ENCODE measurements at places on chromosomes 1 and 21.

DNA sequence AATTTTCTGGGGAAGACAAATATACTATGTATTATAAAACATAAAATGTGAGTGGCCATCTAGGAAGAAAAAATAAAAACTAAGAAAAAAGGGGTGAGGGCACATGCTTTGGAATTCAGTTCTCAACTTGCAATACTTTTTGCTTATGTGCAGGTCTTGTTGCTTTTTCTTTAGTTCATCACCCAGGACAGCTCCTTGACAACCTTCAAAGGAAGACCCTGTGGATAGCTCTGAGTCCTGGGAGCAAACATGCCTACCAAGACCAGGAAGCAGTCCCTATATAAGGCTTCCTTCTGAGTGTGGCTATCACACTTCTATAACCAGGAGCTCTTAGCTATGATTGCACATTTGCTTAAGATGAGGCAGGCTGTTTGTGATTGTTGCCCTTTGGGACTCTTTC is 78.0 kb downstream of the WDR64 start:
- DNase-seq = no peak

DNA sequence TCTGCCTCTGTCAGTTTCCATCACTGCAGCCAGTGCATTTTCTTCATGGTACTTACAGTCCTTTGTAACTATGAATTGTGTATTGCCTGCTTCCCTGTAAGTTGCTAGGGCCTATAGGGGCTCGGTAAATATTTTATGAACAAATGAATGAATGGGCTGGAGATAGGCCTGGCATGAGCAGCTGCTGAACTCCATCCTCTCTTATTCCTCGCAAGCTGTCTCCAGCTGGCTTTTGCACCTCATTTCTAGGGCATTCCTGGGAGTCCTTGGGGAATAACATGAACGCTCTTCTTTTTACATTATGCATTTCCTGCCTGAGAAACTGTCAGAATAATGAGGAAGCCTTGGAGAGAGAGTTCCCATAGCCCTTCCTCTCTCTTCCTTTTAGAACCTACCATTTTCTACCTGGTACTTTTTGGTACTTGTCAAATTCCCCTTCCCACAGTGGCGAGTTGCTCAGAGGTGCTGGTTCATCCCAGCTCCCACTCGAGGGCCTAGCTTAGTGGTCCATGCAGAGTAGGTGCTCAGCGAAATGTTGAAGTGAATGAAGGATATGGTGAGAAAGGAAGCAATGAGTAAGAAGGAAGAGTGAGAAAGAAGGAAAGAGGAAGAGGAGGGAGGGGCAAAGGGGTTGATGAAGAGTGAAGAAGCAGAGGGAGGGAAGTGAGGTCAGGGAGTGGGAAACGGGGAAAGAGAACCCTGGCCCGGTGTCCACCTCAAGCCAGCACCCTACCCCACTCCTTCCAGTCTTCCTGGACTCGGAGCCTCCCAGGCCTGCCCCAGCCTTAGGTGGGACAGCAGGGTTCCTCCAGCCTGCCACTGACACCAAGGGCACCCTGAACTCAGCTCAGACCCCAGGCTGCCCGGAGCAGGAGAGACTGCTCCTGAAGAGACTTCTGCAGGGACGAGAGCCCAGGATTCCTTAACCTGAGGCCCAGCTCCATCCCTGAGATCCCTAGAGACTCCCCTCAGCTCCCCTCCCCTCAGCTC is 29.6 kb downstream of the KCNC4 start:
- DNase-seq = no peak

GRCh38 chr1:246304484-246305259 is 202.4 kb downstream of the SMYD3 start:
- DNase-seq = no peak

DNA sequence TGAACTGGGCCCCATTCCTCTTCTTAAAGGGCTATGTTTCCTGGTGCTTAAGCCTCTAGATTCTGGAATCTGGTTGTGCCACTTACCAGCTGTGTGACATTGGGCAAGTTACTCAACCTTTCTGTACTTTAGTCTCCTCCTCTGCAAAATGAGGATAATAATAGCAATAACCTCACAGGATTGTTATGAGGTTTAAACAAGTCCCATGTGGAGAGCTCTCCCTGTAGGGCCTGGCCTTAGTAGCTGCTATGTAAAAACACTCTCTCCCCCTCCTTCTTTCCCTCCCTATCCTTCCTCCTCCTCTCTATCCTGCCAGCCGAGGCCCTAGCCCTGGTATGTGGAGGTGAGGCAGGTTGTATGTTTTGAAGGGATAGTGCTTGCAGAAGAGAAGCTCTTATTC is 8.2 kb upstream of the PEAR1 start:
- no peak for DNase-seq

GRCh38 chr1:6918925-6919511 is 133.8 kb downstream of the CAMTA1 start:
- no peak for DNase-seq

DNA sequence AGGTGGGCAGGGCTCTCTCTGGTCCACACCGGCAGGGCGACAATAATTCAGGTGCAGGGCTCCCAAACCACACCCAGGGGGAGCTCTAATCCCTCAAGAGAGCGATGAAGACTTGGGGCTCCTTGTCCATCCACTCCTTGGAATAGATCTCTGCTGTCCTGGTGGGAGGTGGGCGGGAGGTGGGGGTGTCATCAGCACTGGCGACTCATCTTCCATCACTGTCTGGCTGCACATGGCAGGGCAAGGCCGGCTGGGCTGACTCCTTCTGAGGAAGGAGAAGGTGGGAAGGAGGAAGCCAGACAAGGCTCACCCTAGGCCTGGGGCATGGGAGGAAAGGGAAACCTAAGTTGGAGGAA is 29.3 kb downstream of the TNNT2 start:
- no peak for DNase-seq

DNA sequence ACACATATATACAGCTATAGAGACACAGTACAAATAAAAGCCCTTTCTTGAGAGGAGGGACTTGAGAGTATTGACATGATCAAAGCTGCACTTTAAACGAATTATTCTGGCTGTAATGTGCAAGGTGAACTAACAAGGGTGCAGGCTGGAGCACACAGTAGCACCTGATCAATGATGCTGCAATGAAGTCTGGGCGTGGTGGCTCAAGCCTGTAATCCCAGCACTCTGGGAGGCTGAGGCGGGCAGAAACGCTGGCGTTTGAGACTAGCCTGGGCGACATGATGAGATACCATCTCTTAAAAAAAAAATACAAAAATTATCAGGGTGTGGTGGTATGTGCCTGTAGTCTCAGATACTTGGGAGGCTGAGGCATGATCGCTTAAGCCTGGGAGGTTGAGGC is 14.1 kb upstream of the CTH start:
- DNase-seq = no peak

- DNase-seq = no peak
These were observed 411.3 kb downstream of the PTPRU start for GRCh38 chr1:29647581-29647980.

DNA sequence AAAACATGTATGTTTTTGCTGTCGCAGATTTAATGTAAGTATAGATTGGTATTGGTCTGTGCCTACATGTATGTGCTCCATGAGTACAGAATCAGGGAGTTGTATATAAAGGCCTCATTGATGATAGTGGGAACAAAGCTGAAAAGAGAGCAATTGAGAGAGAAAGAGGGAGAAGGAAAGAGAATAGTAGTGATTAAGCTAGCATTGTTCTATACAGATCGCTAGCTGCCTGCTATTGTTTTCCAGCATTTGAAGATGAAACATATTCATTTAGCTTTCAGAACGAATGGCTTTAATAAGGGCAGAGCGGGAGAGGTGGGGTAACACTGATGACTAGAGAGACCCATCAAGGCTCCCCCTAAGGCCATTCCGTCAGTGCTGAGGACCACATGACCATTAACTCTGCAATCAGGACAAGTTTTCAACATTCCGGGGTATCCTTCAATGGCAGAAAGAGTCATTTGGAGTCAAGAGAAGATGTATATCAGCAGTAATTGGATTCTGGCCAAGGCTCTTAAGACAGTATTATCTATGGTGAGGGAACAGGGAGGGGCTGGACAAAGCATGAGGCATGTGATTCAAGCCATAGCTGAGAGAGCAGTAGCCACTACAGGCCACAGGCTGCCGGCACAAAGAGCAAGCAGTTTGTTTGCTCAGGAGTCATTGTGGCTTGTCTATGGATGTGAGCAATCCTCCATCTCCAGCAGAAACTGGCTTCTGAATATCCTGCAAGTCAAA is 176.5 kb downstream of the PBX1 start:
- no peak for DNase-seq

GRCh38 chr1:40047276-40047675 is 6.7 kb downstream of the CAP1 start:
- no peak for DNase-seq

GRCh38 chr1:157983787-157984186 is 9.7 kb upstream of the KIRREL1 start:
- DNase-seq = no peak

DNA sequence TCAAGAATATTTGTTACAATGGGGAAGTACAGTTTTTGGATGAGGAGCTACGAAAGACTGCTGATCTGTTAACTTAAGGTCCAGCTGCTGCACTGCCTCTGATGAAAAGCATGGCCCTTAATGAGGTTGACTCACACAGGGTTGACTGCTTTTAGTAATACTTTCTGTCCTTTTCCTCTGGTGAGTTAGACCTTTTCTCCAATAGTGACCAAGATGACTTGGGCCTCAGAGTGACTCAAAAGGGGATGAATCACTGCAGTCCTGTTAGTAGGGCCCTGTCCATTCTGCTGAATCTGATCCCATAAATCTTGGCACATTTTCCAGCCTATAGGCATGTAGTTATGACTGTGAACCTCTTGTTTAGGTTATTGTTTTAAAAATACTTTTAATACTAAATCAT is 2.7 kb downstream of the DISP1 start:
- DNase-seq = no peak

DNA sequence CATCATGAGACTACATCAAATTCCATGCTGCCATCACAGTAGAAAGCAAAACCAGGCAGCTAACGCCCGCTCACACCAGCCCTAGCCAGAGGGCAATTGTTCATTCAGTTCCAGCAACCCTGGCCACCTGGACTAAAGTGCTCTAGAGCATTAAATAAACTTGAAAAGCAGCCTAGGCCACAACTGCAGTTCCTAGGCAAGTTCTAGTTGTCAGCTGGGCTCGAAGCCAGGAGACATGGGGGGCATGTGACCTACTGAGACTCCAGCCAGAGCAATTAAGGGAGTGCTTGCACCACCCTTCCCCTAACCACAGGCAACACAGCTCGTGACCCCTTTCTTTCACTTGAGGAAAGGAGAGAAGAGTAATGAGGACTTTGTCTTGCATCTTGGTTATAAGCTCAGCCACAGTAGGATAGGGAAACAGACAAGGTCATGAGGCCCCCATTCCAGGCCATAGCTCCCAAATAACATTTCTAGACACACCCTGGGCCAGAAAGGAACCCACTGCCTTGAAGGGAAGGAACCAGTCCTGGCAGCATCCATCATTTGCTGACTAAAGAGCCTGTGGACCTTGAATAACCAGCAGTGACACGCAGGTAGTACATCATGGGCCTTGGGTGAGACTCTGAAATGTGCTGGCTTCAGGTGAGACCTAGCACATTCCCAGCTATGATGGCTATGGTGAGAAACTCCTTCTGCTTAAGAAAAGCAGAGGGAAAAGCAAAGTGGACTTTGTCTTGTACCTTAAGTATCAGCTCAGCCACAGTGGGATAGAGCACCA is 77.0 kb downstream of the ZZZ3 start:
- no peak for DNase-seq

DNA sequence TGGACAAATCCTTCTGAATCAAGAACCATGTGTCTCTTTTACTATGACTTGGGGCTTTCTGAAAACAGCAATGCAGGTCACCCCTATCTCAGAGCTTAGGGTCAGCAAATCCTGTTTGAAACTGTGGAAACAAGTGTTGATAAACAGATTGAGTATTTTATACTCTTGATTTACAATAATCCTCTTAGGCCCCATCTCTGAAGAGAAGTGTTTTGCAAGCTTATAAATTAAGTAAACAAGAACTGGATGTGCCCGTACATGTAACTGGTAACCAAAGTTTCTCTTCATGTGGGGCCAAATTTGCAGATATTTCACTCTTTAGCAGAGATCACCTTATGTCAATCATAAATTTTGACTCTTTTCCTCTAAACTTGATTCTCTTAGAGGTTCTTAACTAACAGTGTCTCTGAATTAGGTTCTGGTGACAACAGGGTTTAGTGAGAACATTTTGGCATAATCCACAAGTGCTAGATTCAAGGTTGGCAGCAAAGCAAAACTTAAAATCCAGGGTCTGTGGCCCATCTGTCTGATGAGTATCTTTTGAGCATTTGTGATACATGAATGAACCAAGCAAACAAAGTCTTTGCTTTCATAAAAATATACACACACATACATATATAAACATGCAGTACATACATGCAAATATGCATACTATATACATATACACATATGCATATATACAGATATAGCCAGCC is 183.0 kb upstream of the HOOK1 start:
- no peak for DNase-seq

DNA sequence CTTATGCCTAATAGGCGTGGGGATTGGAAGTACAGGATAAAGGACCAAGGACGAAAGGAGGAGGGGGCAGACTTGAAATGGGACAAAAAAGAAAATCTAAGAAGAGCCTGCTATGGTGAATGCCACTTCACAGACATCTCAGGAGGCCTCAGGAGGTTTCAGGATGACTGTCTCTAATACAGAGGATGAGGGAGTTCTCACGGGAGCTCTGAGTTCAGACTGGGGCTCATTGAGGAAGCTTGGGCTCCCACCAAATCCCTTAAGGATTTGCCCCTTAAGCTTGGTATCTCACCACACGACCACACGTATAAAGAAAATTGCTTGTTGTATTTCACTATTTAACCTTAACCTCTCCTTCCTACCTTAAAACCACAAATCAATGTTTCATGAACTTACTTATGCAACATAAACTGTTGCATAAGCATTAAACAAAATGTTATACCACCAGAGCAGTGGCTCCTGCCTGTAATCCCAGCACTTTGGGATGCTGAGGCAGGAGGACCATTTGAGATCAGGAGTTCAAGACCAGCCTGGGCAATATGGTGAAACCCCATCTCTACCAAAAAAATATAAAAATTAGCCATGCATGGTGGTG is 12.4 kb downstream of the SLC30A1 start:
- no peak for DNase-seq

DNA sequence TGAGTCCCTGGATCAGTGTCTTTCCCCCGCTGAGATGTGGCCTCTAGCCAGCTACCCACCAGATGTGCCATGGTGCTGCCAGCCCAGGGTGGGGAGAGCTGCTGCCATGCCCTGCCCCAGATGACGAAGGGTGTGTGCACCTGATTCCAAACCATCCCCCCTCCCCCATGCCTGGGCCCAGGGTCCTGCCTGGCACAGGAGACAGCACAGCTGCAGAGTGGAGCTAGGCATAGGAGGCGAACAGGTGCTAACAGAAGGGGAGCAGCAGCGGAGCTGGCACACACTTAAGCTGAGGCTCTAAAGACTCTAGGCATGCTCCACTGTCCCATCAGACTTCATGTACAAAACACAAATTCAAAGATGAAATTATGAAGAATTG is 9.0 kb upstream of the LDLRAP1 start:
- no peak for DNase-seq

Measured in NCI-H1417 treated with DMSO at 0.1 percent for 48 hours (cell line).